ENCODE measurements at places on chromosomes 12 and 14. TPM values are rescaled to one million over a fixed set of nuclear protein-coding genes. Genes with fewer than 3 reads are reported as not detected.

DNA sequence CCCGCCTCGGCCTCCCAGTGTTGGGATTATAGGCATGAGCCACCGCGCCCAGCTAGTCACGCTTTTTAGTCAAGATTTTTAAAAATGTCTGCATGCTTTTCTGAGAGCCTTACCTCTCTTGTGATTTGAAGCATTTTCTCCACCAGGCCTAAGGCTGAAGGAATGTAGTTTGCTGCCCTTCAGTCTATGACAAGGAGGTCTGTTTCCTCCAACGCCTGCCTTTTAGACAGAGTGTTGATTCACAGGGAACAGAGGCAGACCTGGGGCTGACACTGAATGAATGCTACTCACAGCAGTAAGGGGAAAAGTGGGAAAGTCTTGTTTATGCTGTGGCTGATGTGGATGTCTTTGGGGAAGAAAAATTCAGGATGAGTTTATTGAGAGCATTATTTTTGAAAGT, 27.2 kb upstream of the MDM2 start:
- H3K27me3 ChIP-seq = no peaks in the 10 kb centered on the region
- DNase-seq = no peak
- no peaks in the 10 kb centered on the region for H3K36me3 ChIP-seq
- no peak overlapping the region for H3K4me3 ChIP-seq
- H3K27ac ChIP-seq = no peak overlapping the region
- H3K4me1 ChIP-seq = no peaks in the 10 kb centered on the region

Gene MYH7
- total RNA-seq = not detected

Gene NYNRIN
- 20.0 TPM for total RNA-seq

Gene PLD4
- total RNA-seq = not detected

Data from chondrocyte (in vitro differentiated cells).